Activated naive CD8-positive, alpha-beta T cell treated with anti-CD3 and anti-CD28 coated beads, Interleukin-2, amount 10 ng/mL, durations not matched to agents 7 days and 5 days (primary cell): ENCODE measurements at places on chromosomes 1 and 21. TPM values are rescaled to one million over a fixed set of nuclear protein-coding genes. Genes with fewer than 3 reads are reported as not detected.

The CBR1 gene
- 43.8 TPM for total RNA-seq

The MFN2 gene
- 51.4 TPM for total RNA-seq

The PAPPA2 gene
- not detected for total RNA-seq

The GPR25 gene
- total RNA-seq = 0.91 TPM

The ZNF436 gene
- 8.2 TPM for total RNA-seq

The LCE1E gene
- total RNA-seq = not detected

The GBP7 gene
- 0.28 TPM for total RNA-seq

The AMY1A gene
- not detected for total RNA-seq

The XPR1 gene
- total RNA-seq = 16.5 TPM
